Left ventricle myocardium inferior (tissue), 1 donor: ENCODE measurements at places on chromosomes 3 and 15.
A peak's percentile ranks its signal among the peaks of the same experiment; 100 is the strongest.

- DNase-seq, result peak; percentile 46
Observed at GRCh38 chr3:66037330-66037985, 1.3 kb downstream of the MAGI1 start.

- DNase-seq, result no peak
Observed at GRCh38 chr15:90305932-90306331, 40.5 kb downstream of the NGRN start.

DNA sequence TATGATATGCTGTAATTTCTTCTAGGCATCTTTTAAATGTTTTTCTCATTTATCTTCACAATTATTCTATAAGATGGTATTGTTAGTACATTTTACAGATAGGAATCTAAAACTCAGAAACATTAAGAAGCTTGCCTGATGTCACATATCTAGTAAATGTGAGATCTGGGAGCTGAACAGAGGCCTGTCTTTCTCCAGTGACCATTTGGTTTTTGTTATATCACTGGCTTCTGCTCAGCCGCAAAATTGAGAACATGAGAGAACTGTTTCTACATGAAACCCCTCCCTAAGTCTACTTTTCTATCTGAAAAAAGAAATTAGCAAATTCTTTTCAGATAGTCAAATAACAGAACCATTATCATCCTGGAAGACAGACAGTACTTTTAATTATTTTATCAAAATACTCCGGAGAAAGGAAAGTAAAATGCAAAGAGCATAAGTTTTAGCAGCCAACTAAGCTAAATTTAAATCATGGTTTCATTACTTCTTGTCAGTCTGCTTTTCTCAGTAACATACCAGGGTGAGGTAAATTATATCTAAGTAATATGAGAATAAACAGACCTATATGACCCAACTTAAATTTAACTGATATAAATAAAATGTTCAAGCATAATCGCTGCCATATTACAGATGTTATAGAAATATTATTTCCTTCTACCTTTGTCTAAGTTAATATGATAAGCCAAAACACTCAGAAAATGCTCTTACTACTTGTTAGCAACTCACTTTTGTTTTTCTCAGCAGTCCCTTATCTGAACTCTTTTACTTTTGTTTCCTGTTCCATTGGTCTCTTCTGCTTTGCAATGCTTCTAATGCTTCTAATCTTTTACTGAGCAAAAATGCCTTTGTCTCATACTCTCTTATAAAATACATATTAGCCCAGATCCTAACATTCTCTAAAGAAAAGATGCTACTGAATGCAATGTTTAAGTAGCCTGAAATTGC lies 68.0 kb upstream of the MBNL1 start:
- DNase-seq, result no peak

GRCh38 chr3:23459465-23459864 lies 256.3 kb downstream of the UBE2E2 start:
- DNase-seq, result no peak

- no peak for DNase-seq
Observed at GRCh38 chr3:45929042-45929679, 14.1 kb upstream of the CXCR6 start.
